Activated CD4-positive, alpha-beta T cell treated with anti-CD3 and anti-CD28 coated beads for 1 hour (primary cell): ENCODE measurements at places on chromosomes 2 and 18.

DNA sequence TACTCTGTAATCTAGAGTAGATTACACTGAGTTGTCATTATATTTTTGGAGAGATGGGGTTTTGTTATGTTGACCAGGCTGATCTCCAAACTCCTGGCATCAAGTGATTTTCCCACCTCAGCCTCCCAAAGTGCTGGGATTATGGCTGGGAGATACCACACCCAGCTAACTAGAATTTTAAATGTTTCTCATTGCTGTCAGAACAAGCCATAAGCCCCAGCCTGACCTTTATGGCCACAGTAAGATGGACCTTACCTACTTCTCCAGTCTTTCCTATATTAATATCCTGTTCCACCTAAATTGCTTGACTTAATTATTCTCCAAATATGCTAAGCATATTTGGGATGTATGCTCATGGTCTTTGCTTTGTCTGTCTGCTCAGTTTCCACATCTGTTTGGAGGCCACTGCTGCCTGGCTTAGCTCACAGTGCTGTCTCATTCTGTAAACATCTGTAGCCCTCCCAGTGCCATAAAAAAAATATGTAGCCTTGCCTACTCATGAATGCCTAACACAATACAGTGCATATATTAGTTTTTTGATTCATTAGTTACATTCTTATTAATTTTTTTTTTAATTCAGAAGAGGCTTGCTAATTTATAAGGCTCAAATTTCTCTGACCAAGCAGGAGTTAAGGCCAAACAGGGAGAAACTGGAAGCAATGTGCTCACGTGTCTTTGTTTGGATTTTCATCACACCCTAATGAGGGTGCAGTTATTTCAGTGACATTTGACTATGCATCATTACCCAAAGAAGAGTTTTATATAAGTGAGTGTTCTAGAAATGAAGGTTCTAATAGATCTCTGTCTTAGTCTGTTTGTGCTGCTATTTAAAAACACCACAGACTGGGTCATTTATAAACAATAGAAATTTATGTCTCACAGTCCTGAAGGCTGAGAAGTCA lies 45.3 kb upstream of the PSME4 start:
- DNase-seq, result no peak

DNA sequence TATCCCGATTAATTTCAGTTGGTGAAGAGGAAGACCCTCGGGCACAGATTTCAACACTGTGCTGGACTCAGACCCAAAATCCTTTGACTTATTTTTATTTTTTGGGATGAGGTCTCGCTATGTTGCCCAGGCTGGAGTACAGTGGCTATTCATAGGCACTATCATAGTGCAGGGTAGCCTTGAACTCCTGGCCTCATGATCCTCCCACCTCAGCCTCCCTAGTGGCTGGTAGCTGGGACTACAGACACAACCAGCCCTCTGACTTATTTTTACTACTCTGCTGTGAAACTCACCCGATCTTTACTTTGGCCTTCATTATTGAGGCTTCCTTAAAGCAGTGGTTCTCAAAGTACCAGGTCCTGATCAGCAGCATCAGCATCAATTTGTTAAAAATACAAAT lies 18.2 kb upstream of the ADAM17 start:
- no peak for DNase-seq

DNA sequence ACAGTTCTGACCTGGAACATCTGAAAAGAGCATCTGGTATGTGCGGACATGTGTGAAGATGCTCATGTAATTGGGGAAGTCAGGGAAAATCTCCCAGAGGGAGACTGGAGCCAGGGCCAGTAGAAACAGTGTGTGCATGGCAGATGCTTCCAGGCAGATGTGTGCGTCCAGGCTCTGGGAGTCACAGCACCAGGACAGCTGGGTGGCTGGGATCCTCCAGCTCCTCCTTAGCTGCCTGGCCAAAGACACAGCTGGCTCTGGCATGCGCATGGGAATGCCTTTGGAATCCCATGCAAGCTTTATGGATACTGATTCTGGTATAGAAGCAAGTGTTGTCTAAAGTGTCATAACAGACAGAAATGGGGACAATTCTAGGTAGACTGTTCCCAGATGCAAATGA lies 369.7 kb downstream of the INSIG2 start:
- no peak for DNase-seq

GRCh38 chr2:169363560-169364150 lies 1.3 kb upstream of the LRP2 start:
- DNase-seq, result no peak

DNA sequence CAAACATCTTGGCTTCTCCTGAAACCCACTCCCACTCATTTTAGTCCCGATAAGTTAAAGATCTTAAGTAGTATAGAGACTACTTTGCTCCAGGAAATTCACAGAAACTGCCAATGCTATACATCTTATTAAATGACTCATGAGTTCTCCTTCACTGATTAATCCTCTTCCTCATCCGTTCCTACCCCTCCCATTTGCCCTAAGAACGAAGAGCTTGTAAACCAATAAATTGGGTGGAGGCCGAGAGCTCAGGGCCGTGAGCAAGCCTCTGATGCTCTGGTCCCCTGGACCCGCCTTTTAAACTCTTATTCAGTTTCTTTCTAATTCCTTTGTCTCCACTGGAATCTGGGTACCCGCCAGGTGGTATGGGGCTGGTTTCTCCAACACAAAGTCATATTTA lies 68.6 kb downstream of the METTL8 start:
- no peak for DNase-seq

GRCh38 chr2:208315081-208315788 lies 49.2 kb downstream of the PIKFYVE start:
- DNase-seq, result no peak

- no peak for DNase-seq
These were observed 601 bp downstream of the PROKR1 start for GRCh38 chr2:68643874-68644485.

DNA sequence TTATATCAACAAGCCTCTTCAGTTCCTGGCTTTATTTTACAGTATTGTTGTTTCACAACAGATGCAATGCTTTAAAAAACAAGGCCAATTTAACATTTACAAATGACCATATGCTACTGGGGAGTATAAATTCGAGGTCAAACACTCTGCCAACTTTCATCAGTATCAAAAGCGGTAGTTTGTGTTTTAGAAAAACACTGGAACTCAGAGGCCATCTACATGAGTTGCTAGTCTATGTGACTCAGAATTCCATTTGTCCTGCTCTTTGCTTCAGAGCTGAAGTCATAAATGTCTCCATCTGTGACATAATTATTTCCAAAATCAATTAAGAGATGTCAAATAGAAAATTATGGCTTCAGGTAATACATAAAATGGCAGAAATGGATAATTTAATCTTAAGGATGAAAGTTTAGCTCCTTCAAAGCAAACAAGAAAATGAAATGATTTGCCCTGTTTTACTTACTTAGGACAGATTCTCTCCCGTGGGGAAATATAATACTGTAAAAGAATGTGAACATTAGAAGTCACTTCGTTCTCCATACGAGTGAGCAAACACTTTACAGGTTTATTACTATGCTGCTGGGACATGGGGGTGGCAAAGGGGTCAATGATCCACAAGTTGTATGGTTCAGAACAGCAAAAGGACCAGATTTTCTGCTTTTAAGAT lies 3.7 kb downstream of the MEX3C start:
- DNase-seq, result no peak

GRCh38 chr2:75932996-75933395 lies 222.3 kb upstream of the GCFC2 start:
- no peak for DNase-seq

DNA sequence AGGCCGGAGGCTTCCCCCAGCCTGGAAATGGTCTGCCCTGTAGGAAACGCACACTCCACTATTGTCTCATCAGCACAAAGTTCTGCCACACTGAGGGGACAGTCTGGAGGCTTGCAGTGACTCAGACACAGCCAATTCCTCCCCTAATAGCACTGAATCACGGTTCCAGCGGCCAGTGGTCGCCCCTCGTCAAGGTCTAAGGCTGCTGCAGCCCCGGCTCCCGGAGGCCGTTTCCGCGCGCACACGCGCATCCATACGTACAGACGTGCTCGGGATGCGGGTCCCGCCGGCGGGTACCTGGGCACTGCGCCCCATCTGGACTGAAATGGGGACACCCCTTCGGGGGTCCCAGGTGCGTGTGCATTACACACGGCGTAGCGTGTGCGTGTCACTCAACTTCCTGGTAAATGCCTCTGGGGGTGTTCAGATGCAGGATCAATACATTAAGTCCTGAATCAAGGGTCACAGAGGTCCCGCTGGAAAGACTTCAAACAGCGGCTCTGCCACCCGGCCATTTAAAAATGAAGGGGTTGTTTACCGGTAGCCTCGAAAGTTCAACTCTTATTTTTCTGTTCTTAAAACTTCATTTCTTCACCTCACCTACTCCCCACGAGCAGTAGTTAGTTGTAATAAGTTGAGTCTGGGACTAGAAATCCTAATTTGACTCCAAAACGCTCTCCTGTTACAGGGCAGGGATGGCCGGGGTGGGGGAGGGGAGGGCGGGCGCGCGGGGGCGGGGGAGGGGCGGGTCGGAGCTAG lies 572 bp upstream of the ZNF516 start:
- no peak for DNase-seq

DNA sequence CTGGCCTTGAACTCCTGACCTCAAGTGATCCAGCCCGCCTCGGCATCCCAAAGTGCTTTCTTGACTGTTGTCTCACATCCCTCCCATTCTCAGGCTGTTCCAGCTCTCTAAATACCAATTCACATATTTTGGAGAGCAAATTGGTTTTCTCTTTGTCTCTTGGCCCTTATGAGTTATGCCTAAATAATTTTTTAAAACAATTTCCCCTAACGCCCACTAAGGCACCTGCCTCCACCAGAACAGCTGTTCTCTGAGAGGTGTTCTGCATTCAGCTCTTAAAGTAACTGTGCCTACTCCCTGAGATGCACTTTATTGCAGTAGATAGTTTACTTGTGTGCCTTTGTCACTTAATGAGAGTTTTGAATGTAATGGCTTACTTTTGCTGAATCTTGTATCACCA lies 6.9 kb downstream of the CCDC195 start:
- no peak for DNase-seq

- DNase-seq, result no peak
These were observed 37.7 kb downstream of the GBX2 start for GRCh38 chr2:236130349-236130998.

DNA sequence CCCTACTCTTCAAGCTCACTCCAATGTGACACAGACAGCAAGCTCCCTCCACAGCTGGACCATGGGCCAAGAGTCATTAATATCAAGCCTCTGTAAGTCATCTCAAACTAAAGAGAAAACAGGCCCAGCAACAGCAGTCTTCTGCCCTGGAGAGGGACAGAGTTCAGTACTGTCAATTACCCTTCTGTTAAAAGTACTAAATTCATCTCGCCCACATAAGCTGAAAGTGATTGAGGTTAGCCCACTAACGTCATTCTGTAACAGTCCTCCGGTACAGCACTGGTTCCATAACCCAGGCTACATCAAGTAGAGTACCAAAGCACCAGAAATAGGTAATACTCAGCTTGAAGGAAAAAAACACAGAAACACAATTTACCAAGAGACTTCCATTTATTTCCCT lies 25.9 kb downstream of the THADA start:
- no peak for DNase-seq

GRCh38 chr2:209512971-209513370 lies 89.1 kb downstream of the MAP2 start:
- DNase-seq, result no peak

DNA sequence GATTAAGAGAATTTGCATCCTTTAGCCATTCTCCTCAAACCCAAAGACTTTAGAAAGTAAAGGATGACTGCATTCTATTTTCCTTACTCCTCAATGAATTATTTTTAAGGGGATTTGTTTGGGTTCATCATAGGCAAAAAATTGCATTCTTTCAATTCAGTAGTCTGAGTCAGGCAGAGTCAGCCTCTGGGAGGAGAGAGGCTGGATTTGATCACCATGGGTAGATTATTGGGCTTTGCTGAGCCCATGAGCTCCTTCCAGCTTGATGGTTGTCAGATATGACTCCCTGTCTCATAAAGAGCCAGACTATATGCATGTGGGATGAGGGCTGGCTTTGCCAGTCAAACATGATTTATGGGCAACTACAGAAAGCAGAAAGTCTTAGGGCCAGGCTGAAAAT lies 101.2 kb downstream of the KCNS3 start:
- no peak for DNase-seq

GRCh38 chr2:99399063-99399462 lies 61.9 kb downstream of the EIF5B start:
- DNase-seq, result no peak

- DNase-seq, result no peak
These were observed 74.1 kb downstream of the CELF4 start for GRCh38 chr18:37491526-37491925.

DNA sequence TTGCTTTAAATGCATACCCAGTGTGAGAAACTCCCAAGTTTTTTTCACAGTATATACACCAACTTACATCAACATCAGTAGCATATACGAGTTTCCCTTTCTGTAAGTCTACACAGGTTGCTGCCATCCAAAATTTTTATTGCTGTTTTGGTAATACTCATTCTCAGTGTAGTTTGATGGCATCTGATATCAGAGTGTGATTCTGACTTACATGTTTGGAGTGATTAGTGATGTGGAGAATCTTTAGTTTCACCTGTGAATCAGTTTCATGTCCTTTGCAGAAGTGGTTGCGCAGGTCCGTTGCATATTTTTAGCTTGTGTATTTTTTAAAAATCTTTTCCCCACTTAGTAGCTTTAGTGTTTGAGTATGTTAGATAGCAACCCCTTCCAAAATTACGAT lies 50.1 kb downstream of the CCDC74A start:
- no peak for DNase-seq

DNA sequence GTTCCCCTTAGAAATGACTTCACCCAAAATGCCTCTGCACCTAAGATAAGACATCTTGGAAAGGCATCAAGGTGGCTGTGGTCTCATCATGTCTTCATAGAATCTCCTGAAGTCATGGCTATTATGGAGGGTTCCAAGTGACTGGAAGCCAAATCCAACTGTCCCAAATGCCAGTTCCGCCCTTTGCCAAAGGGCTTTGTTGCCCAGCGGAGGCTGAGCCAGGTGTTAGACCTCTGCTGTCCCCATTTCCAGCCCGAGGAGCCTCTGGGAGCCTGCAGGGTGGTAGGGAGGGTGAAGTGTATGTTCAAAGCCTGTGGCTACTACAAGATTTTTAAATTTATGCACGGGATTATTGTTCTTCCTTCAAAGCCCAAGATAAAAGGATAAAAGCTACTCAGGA lies 25.7 kb downstream of the RHOB start:
- DNase-seq, result no peak

DNA sequence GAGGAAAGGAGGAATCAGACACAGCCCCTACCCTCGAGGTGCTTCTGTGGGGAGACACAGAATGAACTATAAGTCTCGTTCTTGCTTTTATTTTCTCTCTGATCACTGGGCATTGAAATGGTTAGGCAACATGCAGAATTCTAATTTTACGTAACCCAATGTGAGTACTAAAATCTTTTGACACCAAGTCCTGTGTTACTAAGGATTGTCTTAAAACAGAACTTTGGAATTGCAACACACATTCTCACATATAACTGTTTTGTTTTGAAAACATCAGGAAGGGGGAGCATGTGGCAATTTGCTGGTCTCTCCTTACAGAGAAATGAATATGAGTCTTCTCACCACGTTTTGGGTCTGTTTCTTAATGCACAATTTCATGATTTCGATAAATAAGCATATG lies 23.6 kb upstream of the SULT1C4 start:
- DNase-seq, result no peak
